Stimulated activated CD8-positive, alpha-beta memory T cell treated with anti-CD3 and anti-CD28 coated beads, Interleukin-4, amount 100 ng/mL, for 1 hour (primary cell): ENCODE measurements at places on chromosomes 4 and X.

GRCh38 chr4:110172972-110173371, 25.4 kb downstream of the ELOVL6 start:
- DNase-seq, result no peak

GRCh38 chrX:574251-574650, 56.3 kb upstream of the SHOX start:
- DNase-seq, result no peak

DNA sequence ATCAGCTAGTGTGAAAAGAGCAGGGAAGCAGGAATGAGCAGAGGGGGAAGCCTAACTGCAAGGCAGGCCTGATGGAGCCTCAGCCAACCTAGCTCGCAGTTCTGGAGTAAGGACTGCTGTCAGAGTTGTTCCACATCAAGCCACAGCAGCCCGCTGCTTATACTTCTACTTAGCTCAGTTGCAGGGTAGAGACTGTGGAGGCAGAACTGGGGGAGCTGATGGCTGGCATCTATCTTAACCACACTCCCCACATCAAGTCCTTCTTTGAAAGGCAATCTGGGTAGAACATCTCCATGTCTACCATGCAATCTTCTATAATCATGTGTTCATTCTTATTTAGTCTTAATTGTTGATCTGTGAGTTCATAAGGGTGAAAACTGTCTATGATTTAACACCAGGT, 46.1 kb downstream of the DDX60 start:
- no peak for DNase-seq

- no peak for DNase-seq
Measured at GRCh38 chr4:101850698-101851097, 60.2 kb downstream of the BANK1 start.

GRCh38 chr4:27040356-27040755, 179.7 kb downstream of the STIM2 start:
- DNase-seq, result no peak

DNA sequence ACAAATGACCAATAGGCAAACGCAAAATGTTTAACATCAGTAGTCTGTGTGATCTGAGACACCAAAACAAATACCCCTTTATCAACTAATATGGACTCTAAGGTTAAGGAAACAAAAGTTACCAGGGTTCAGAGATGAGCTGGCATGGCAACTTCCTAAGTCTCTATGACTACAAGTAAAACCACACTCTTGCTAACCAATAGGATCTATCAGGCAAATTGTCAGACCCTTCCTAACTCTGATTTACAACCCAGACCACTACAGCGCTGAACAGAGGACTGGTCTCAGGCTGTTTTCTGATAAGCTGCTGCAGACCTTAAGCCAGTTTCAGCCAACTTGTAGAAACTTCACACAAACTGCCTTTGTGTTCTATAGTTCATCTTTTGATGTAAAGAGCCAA, 608.0 kb downstream of the TLL1 start:
- DNase-seq, result no peak

DNA sequence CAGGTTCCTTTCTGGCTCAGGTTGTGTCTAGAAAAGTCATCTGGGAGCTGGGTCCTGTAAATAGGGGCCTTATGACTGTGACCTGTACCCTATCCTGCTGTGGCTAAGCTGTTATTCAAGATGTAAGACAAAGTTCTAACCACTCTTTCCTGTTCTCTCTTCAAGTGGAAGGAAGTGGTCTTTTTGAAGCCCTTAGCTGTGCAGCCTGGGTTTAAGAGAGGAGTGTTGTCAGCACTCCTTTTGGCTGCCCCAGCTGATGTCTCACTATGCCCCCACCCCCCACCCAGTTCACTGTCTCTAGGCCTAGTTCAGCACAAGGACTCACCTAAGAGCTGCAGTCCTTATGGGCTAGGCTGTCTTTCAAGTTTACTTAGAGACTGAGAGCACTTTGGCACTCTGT, 1069.5 kb downstream of the FAM133A start:
- no peak for DNase-seq

DNA sequence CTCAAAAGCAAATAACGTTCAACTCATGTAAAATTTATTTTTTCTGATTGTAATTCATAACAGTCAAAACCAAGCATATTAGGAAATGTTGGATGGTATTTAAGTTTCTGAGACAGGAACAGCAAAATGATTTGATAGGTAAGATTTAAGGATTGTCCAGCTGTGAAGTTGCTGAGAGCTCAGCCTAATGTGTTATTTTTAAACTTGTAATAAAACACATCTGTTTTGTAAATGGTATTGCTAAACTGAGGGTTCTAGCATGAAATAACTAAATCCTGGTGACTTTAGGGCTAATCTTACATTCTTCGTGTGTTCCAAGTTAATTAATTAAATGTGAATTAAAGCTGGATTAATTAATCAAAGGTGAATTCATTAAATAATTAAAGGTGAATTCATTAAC, 13.3 kb downstream of the TLR10 start:
- DNase-seq, result no peak

GRCh38 chr4:111136438-111136837, 513.6 kb upstream of the PITX2 start:
- no peak for DNase-seq

GRCh38 chr4:184599492-184600135, 49.6 kb downstream of the CASP3 start:
- DNase-seq, result no peak

DNA sequence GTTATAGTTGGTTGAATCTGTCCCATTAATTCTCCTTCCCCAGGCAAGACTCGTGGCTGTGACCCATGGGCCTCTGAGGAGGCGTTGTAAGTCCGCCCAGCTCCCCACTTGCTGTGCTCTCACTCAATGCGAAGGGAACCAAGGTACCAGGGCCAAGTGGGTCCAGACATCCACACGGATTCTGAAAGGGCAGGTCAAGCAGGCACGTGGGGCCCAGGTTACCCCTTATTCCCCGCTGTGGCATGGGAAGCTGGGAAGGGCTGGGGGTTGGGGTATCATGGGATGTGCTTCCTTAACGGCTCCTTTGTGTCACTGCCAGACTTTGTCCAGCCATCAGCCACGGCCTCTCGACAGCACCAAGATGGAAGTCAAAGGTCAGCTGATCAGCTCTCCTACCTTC, 3.1 kb downstream of the CCDC120 start:
- no peak for DNase-seq

- no peak for DNase-seq
Measured at GRCh38 chr4:40804598-40804997, 54.8 kb downstream of the NSUN7 start.

DNA sequence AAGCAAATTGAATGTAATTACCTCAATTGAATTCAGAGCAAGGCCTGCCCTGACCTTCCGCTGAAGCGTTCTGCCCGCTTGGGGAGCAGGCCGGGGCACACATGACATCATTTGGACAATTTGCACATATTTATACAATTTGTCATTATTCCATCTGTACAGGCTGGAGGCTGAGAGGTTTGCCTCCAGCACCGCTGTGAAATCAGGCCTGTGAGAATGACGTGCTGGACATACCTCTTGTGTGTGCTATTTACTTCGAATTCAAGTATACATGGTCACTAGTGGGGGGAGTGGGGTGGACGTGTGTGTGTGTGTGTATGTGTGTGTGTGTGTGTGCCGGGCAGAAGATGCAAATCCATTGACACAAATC, 285.6 kb downstream of the SHOX start:
- DNase-seq, result no peak

GRCh38 chr4:169152098-169152497, 118.7 kb downstream of the SH3RF1 start:
- DNase-seq, result no peak

GRCh38 chr4:71257761-71258160, 81.1 kb upstream of the SLC4A4 start:
- DNase-seq, result no peak

GRCh38 chrX:102765217-102765616, 44.7 kb downstream of the GPRASP3 start:
- DNase-seq, result no peak

DNA sequence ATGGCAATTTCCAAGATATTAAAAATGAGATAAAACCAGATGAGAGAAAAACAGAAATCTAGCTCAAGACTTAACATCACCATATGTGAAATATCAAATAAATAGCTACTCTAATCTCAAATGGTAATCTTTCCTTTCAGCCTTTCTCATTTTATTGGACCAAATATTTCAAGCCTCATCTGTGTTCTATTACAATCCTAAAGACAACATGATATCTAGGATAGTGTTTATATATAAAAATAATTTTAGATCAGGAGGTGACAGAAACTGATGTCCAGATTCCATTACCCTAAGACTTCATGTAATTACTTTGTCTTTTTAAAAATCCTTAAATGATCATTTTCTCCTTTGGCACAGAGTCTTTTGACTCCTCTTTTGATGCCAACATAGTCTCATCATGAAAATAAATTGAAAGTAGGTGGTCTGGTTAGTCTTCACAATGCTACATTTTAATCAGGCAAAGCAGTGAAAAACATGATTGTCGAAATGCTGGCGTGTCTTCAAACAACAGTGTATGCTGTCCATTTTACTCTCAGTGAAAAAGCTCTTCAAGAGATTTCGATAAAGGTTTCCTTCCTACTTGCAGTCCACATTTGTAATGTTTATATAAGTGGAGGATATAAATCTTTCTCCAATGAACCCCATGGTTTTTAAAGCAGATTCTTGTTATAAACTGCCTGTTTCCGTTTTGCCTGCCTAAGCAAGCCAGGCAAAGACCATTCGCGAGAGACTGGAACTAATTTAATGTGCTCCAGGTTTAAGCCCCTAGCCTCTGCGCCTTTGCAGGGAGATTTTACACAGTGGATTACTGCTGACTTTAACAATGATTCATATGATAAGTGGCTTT, 169.8 kb downstream of the SCFD2 start:
- DNase-seq, result no peak

DNA sequence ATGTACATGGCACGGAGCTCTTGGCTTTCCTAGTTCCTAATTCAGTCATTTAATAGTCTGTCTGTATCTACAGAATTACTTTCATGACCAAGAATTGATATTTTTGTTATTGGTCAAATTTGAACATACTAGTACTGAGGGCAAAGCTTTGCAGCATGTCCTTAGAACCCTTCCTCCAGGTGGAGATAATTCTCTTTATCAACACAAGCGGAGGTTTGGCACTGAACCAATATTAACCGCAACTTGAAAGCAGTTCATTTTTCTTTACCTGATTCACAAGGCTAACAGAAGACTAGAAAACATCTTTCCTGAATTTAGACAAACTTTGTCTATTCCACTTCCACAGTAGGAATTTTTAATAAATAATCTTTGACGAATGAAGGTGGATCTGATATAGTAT, 73.8 kb downstream of the TACR3 start:
- no peak for DNase-seq

DNA sequence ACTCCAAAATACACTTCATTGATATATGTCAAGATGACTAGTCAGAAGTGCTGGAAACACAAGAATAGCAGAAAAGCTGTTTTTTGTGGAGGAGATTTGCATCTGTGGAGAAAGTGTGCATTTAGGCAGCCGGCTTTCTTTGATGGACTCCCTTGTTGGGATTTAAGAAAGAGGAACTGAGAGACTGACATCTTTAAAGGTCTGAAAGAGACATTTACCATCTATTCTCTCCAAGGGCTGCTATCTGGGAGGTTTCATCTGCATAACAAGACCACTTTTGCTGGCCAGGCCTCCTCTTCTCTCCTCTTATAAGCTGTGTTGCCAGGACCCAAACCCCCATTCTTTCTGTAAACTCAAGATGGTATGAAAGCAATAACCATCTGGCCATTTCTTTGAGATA, 1065.0 kb downstream of the NLGN4X start:
- DNase-seq, result no peak

- DNase-seq, result no peak
Measured at GRCh38 chr4:32117693-32118092, 1397.5 kb downstream of the PCDH7 start.

- DNase-seq, result no peak
Measured at GRCh38 chrX:45986081-45986480, 559.1 kb downstream of the ZNF674 start.

GRCh38 chr4:150950657-150951288, 64.3 kb downstream of the LRBA start:
- no peak for DNase-seq

- DNase-seq, result no peak
Measured at GRCh38 chr4:13522282-13523104, 21.8 kb downstream of the NKX3-2 start.

GRCh38 chr4:25120146-25120940, 39.9 kb downstream of the SEPSECS start:
- no peak for DNase-seq

GRCh38 chr4:38141808-38142500, 181.8 kb downstream of the PTTG2 start:
- DNase-seq, result no peak

DNA sequence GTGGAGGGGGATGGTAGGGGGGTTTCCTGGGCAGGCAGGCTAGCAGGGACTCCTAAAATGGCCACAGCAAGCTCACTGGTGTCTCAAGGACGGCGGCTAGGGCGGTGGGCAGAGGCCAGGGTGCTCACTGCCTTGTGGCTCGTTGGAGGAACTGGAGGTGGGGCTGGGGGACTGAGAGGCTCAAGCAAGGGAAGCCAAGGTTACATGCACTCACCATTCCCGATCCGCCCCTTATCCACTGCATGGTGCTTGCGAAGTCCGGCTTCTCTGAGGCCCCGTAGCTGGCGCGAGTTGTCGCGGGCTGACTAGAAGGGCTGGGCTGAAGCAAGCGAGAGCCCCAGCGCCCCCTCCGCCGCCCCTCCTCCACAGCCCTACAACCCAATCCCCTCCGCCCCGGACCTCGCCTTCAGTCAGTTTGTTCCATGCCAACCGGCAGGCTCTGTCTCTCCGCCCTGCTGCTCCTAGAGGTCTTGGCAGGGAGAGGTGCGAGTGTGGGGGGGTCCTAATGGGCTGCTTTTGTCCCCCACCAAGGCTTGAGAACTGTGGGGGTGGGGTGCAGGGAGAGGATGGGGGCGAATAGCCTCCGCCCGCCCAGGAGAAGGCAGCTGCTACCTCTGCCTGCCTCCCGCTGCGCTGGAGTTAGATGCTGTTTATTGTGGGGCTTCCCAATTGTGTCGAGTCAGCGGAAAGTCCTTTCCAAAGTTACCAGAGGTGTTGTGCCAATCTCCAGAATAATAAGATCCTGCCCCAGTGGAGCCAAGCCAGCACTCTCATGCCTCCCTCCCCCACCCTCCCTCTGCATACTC, at the start of gene ARHGEF9:
Gene ARHGEF9 (minus strand): TSS at position 313 of the 806 bp plus-strand sequence. CDS start 69 bp downstream, at position 244.
- DNase-seq, result no peak

DNA sequence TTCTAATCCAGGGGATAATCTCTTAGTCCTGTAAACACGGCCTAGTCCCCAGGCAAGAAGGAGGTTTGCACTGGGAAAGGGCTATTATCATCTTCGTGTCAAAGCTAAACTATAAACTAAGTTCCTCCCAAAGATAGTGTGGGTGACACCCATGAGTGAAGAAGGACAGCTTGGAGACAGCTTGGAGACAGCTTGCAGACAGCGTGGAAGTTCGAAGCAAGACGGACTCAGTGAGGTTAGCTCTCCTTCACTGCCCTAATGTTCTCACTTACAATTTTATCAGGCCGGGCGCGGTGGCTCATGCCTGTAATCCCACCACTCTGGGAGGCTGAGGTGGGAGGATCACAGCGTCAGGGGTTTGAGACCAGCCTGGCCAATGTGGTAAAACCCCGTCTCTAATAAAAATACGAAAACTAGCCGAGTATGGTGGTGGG, 19.2 kb upstream of the PLCXD1 start:
- no peak for DNase-seq

DNA sequence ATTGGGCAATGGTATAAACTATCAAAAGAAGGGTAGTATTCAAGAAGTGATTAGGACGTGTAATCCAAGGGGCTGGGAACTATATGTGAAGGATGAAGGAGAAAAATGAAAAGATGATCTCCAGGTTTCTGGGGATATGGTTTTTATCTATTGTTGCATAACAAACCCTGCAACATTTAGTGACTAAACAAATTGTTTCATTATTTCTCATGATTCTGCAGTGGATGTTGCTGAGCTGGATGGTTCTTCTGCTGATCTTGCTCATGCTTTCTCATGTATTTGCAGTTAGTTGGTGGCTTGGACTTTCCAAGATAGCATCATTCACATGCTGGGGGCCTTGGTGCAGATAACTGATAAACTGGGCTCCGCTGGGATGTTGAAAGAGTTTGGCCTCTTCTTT, 29.1 kb downstream of the PHOX2B start:
- no peak for DNase-seq
